ENCODE measurements at places on chromosomes 2 and 18. TPM values are rescaled to one million over a fixed set of nuclear protein-coding genes. Genes with fewer than 3 reads are reported as not detected.
A peak's percentile ranks its signal among the peaks of the same experiment; 100 is the strongest.

Gene SPRED2
- total RNA-seq = 18.5 TPM

DNA sequence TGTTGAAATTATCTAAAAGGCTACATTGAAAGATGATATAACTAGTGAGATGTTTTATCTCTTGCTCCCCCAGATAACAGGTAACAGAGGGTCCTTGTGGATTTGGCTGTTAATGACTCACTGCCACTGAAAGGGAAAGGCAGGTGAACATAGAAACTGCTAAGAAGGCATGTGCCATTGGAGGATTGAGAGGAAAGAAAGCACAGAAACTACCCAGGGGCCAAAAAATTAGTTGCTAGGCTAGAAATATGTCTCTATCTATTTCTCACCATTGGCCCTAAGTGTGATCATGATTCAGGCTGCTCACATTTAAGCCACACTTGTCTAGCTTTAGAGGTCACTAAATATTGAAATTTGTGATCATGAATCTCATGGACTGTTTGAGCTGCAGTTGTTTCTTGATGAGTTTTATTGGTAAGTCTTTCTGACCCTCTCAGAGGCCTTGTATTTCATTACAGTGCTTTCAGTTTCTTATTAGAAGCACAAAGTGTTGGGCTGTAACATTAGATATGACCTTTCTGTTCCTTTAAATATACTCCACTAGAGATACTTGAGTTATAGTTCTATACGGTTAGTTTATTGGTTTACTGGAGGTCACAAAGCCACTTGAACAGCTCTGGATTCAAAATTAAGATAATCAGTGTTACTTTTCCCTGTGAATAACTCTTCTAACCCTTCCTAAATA, 26.2 kb downstream of the NAB1 start:
- no peak for DNase-seq

GRCh38 chr2:6812857-6813530, 52.7 kb downstream of the CMPK2 start:
- DNase-seq = no peak

- DNase-seq = peak; percentile 82
These were observed 44.8 kb downstream of the SETBP1 start for GRCh38 chr18:44725300-44726058.

DNA sequence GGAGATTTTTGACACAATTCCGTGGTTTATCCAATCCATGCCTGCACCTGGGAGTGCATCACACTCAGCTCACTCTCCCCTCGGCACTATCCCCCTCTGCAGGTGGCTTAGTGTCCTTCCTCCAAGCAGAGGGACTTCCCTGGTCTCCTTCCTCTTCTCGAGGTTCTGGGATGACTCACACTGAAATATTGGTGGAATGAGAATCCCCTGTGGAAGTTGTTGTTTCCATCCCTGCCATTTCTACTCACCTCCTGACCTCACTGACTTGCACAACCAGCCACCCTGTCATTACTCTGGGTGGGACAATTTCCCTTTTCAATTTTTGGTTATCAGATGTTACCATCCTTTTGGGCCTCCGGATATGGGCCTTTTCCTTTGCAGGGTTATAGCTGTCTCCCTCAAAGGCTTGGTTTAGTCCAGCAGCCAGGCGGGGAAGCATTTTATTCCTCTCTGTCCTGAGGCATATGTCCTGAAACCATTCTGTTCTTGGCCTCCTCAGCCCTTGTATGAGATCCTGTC, 59.9 kb downstream of the PTPRM start:
- DNase-seq = no peak

GRCh38 chr2:235666213-235666781, 172.5 kb downstream of the AGAP1 start:
- no peak for DNase-seq

- DNase-seq = no peak
These were observed 119.9 kb downstream of the OSR1 start for GRCh38 chr2:19238440-19239060.
